Vagina (tissue), 2 donors: ENCODE measurements at places on chromosomes 7 and 10.

DNA sequence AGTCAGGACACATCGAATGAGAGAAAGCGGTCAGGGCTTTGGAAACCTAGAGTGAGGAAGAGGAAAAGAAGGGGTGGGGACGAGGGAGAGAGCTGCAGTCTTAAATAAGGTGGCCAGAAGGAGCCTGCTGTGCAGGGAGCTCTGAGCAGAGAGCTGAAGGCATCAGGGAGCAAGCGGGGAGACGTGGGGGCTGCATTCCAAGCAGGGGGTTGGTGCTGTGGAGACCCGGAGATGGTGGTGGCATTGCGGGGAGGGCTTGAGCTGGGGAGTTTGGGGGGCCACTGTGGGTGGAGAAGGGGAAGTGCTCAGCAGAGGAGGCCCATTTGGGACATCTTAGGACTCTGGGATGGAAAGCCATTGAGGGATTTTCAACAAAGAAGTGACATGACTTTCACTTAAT, 38.7 kb upstream of the ZNF32 start:
- H3K27me3 ChIP-seq: no peaks in the 10 kb centered on the region
- H3K36me3 ChIP-seq: no peaks in the 10 kb centered on the region
- peaks cover 29% of the 10 kb centered on the region for H3K4me1 ChIP-seq
- DNase-seq: no peak
- H3K4me3 ChIP-seq: no peak overlapping the region

- no peak overlapping the region for H3K27ac ChIP-seq
- no peaks in the 10 kb centered on the region for H3K27me3 ChIP-seq
- no peaks in the 10 kb centered on the region for H3K4me1 ChIP-seq
- no peaks in the 10 kb centered on the region for H3K36me3 ChIP-seq
- no peak for DNase-seq
- H3K4me3 ChIP-seq: no peak overlapping the region
Measured at GRCh38 chr7:156559001-156559400, 81.6 kb upstream of the RNF32 start.

GRCh38 chr7:25653384-25653783, 425.1 kb upstream of the NPVF start:
- no peak overlapping the region for H3K27ac ChIP-seq
- no peaks in the 10 kb centered on the region for H3K27me3 ChIP-seq
- DNase-seq: no peak

GRCh38 chr7:1923409-1924257, 253.6 kb downstream of the ELFN1 start:
- no peaks in the 10 kb centered on the region for H3K36me3 ChIP-seq
- H3K27me3 ChIP-seq: no peaks in the 10 kb centered on the region
- H3K4me1 ChIP-seq: peaks cover 14% of the 10 kb centered on the region
- no peak overlapping the region for H3K4me3 ChIP-seq
- H3K27ac ChIP-seq: peak overlapping the region; percentile 13

- H3K27me3 ChIP-seq: no peaks in the 10 kb centered on the region
- no peaks in the 10 kb centered on the region for H3K36me3 ChIP-seq
- no peaks in the 10 kb centered on the region for H3K4me1 ChIP-seq
- no peak overlapping the region for H3K4me3 ChIP-seq
- no peak overlapping the region for H3K27ac ChIP-seq
Measured at GRCh38 chr10:3734111-3734510, 50.9 kb downstream of the KLF6 start.
